ENCODE measurements at places on chromosomes 5 and 9.

DNA sequence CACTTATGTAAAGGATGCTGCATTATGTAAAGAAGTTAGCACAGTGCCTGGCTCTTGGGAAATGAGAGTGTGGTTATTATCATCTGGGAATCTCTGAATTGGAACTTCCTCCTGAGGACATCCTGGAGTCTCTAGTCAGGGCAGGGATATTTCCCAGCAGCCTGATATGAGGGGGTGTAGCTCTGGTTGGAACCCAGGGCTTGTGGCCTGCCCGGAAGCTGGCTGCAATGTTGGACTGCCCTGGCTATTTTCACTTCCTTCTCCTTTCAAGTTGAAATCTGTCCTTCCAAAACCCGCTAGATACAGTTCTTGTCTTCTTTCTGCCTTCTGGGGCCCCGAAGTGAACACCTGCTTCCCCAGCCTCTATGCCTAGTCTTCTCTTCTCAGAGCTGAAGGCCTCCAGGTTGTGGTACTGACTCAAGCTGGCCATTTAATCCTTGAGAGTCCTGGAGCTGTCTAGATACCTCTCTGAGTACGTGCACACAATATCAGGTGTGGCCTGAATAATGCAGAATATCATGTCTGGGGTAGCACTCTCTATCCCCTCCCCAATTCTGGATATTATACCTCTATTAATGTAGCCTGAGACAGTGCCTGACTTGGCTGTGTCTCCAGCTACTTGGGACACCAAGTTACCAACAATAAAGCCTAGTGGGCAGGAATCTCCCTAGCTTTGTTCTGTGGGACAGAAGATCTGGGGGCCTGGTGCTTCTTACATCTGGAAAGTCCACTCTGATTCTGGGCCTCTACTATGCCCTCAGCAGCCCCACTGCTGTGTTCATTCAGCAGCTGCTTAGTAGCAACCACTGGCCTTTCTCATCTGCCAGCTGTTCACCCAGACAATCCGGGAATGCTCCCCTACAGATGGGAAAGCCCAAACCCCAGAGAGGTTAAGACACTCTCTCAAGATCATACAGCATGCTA is 45.0 kb downstream of the SLC6A7 start:
- DNase-seq, result peak; percentile 98

GRCh38 chr9:77672183-77672582 is 24.1 kb upstream of the GNA14 start:
- no peak for DNase-seq

DNA sequence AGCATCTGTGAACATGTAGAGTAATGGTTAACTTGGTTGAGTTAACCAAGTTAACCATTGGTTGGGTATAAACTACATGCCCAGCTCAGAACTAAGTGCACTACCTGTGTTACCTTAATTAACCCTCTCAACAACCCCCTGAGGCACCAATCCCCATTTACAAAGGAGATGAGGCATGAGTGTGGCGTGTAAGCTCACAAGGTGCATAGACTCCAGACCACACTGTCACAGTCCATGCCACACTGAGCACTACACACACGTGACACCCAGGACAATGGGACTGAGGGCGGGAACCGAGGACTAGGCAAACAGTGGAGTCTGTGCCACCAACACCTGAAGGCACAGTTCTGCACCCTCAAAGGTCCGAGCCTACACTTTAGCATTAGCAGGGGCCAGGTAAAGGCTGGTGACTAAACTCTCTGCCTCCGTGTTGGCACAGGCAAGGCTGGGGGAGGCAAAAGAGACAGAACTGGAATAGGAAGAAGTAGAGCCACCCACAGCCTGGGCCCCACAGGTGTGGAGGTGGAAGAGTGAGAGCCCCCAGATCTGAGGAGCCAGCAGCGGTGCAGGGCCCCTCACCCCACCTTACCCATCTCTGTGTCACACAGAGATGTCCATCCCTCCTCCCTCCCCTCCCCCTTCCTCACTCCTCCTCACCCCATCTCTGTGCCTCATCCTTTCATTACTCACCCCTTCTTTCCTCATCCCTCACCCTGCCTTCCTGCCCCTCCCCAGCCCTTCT is 2.2 kb upstream of the DNAJB5 start:
- no peak for DNase-seq

GRCh38 chr5:65305913-65306312 is 175.8 kb downstream of the ADAMTS6 start:
- DNase-seq, result no peak

GRCh38 chr5:168995024-168995423 is 305.9 kb downstream of the SLIT3 start:
- DNase-seq, result no peak

DNA sequence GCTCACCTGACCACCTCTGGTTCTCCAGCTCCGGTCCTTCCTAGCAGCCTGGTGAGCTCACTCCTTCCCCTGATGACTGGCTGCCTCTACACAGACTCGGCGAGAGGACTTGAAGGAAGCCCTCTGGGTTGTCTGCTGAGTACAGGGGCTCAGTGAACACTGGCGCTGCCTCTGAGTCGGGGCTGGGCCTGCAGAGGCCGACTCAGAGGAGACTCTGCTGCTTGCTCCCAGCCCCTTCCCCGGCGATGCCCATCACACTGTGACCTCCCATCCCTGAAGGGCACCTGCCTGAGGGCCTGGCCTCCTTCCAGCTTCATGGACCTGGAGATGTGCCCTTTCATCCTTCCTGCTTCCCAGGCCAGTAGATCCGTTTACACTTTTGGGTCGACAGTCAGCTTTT is 22.0 kb downstream of the CRB2 start:
- DNase-seq, result no peak
